ENCODE measurements at places on chromosomes 6 and 20. TPM values are rescaled to one million over a fixed set of nuclear protein-coding genes. Genes with fewer than 3 reads are reported as not detected.
A peak's percentile ranks its signal among the peaks of the same experiment; 100 is the strongest.

REV3L gene
- total RNA-seq, result 20.0 TPM

DDR1 gene
- total RNA-seq, result 178 TPM

WFDC12 gene
- total RNA-seq, result not detected

MAFB gene
- total RNA-seq, result 49.5 TPM

- H3K27me3 ChIP-seq, result no peaks in the 10 kb centered on the region
- no peaks in the 10 kb centered on the region for H3K36me3 ChIP-seq
- H3K4me1 ChIP-seq, result no peaks in the 10 kb centered on the region
- no peak for DNase-seq
- H3K4me3 ChIP-seq, result no peak overlapping the region
Measured at GRCh38 chr6:148203970-148204369, 138.7 kb upstream of the SASH1 start.

DNA sequence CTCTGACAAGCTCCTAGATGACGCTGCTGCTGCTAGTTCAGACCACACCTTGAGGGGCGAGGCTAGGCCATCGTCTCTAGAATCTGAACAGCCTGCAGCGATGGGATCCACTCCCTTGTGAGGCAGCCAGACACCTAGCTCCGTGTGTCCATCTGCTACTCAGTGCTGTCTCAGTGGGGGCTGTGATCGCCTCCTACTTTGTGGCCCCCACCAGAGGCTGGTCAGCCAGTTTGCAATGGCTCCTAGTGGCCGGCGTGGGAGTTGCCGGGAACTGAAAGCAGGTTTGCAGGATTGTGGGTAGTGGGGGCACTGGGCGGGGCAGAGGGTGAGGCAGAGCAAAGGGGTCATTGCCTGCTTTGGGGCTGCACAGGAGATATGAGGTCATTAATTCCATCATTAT, 2.8 kb downstream of the CCN5 start:
- no peaks in the 10 kb centered on the region for H3K36me3 ChIP-seq
- H3K27me3 ChIP-seq, result no peaks in the 10 kb centered on the region
- peaks cover 4% of the 10 kb centered on the region for H3K4me1 ChIP-seq
- no peak overlapping the region for H3K27ac ChIP-seq

DNA sequence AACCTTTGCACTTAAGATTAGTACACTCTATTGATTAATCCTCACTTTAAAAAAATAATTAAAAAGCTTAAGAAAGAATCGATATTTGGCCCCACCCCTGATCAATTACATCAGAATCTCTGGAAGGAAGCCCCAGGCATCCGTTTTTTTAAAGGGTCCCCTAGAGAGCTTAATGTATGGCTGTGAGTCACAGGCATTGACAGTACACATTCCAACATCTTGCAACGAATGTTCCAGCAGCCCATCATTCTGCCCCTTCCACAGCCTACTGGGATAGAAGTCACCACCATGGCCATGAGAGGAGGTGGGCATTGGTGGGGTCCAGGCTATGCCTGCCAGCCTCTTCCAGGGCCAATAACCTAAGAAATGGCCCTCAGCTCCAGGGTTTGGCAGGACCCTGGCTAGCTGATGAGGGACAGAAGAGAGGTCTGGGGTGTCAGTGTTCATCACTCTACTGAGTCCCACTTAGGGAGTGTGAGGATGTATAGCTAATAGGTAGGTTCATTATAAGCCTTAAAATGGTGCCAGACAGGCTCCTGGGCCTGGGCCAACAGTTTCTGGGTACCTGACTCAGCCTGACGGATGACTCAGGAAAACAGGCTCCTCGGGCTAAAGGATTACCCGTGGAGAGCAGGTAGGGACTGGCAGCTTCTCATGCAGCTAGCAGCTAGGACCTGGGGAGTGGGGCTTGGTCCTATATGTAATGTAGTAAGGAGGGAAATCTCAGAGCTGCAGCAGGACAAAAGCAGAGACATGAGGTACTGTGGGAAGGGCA, 40.4 kb downstream of the MDGA1 start:
- H3K4me3 ChIP-seq, result no peak overlapping the region

GRCh38 chr6:65964261-65964660, 257.2 kb upstream of the EYS start:
- no peak overlapping the region for H3K27ac ChIP-seq
- H3K27me3 ChIP-seq, result no peaks in the 10 kb centered on the region
- H3K4me3 ChIP-seq, result no peak overlapping the region
- H3K36me3 ChIP-seq, result no peaks in the 10 kb centered on the region
- H3K4me1 ChIP-seq, result no peaks in the 10 kb centered on the region

DNA sequence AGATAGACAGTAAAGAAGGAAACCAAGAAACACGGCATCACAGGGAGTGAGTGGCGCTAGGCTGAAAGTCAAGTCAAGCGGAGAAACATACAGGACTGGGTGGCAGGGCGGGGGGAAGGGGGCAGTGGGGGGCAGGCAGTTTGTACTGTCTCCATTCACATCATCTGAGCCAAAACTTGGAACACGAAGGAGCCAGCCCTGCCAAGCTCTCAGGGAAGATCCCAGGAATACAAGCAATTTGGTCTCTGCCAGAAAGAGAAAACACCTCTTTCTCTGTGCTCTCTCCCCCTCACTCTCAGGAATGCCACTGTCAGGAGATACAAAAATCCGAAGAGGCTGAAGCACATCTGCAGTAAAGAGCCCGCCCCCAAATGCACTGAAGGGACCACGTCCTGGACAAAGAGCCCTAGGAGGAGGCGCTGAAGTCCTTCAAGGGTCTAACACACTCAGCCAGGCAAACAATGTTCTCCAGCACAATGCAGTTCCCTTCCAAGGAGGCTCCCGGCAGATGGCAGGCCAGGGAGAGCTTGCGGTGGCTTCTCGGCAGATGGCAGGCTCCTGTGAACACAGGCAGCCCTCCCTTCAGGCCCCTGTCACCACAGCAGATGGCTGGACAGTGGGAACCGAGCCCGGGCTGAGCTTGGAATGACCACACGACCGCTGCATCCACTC, 90.0 kb downstream of the ATP9A start:
- DNase-seq, result peak; percentile 29
- peak overlapping the region; percentile 9 for H3K27ac ChIP-seq
- H3K27me3 ChIP-seq, result no peaks in the 10 kb centered on the region
- no peak overlapping the region for H3K4me3 ChIP-seq

DNA sequence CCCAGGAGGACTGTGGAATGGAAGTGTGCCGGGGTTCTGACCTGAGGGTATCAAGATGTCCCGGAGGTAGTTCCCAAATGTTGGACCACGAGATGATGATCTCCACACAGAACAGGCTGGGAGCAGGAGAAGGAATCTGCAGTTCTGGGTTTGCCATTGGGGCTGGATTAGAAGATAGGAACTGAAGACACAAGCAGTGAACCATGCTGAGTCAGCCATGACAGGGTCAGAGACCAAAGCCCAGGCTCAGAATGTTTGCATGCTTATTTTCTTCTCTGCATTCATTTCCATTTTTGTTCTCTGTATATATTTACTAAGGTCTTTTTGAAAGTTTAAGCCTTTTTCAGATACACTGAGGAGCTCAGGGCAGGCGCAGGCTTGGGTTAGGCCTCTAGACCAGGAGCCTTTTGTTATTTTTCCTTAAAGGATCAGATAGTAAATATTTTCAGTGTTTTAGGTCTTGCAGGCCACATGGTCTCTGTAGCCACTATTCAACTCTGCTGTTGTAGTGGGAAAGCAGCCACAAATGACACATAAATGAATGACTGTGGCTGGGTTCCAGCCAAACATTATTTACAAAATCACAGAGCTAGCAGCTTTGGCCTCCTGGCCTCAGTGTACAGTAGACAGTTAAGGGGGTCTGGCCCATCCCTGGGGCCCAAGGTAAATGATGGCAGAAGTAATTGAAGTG, 28.5 kb downstream of the SLC35D3 start:
- no peak overlapping the region for H3K4me3 ChIP-seq
- H3K27me3 ChIP-seq, result no peaks in the 10 kb centered on the region
- no peaks in the 10 kb centered on the region for H3K36me3 ChIP-seq

- H3K27me3 ChIP-seq, result no peaks in the 10 kb centered on the region
- no peaks in the 10 kb centered on the region for H3K4me1 ChIP-seq
- H3K27ac ChIP-seq, result no peak overlapping the region
- H3K36me3 ChIP-seq, result no peaks in the 10 kb centered on the region
- no peak overlapping the region for H3K4me3 ChIP-seq
Measured at GRCh38 chr6:40408786-40409542, 178.2 kb downstream of the LRFN2 start.

DNA sequence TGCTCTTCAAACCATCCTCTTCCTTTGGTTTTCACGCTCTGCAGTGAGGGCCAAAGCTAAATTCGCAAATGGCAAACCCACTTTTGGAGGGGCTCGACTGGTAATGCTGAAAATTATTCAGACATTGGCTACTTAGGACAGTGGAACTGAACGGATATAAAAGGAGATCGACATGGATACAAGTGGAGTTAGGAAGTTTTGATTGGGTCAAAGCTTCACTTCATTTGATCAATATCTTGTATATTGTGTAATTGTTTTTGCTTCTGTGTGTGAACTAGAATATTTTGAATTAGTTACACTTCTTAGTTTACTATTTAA, 1.2 kb downstream of the FAM8A1 start:
- H3K27me3 ChIP-seq, result no peaks in the 10 kb centered on the region
- DNase-seq, result no peak
- H3K27ac ChIP-seq, result peak overlapping the region; percentile 93
- H3K4me1 ChIP-seq, result no peaks in the 10 kb centered on the region
- peak overlapping the region; percentile 80 for H3K4me3 ChIP-seq

DNA sequence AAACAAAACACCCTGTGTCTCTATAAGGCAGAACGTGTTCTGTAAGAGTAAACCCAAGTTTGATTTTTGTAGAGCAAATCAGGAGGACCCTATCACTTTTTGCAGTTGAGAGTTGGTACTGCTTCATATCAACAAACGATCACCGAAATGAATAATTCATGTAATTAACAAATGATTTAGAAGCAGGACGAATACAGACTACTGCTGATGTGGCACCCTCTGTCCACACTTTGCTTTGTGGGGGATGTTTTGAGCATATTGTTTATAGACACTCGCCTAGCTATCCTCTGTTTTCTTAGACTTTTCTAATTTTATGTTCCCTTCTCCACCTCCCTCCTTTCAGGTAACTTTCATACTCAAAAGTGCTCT, 1.5 kb downstream of the CD2AP start:
- no peaks in the 10 kb centered on the region for H3K27me3 ChIP-seq
- H3K36me3 ChIP-seq, result no peaks in the 10 kb centered on the region
- no peak for DNase-seq
- H3K4me1 ChIP-seq, result no peaks in the 10 kb centered on the region

DNA sequence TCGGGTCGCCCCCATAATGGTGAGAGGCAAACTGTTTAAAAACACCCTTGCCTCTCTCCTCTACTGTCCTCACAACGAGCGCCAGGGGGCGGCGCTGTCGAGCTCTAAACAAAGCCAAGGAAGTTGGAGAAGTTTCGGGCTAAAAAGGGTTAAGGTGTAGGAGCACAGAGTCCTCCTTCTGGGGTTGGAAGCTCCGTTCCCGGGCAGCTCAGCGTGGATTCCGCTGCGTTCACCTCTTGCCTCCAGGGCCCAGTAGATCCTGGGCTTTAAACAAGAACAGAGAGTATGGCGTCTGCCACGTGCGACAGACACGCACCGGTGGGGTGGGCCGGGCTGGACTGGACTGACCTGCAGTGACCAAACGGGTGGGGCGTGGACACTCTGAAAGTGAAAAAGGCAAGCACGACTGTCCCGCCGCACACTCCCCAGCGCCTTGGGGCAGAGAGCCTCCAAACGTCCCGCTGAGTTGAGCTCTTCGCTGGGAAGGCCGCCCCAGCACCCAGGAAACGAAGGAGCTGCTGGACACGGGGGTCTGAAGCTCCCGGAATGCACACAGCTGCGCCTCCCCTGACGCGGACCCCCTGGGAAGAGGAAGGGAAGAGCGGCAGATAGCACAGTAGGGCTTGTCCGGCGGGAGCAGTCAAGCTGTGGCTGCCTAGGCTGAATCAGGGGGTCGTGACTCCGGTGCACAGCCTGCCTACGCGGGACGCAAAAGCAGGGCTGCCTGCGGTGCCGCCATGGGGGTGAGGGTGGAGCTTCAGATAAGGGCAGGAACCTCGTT, 1.6 kb upstream of the THBD start:
- DNase-seq, result peak; percentile 52
- peaks cover 7% of the 10 kb centered on the region for H3K27me3 ChIP-seq
- peak overlapping the region; percentile 27 for H3K27ac ChIP-seq
- H3K36me3 ChIP-seq, result no peaks in the 10 kb centered on the region

- no peak overlapping the region for H3K27ac ChIP-seq
- no peaks in the 10 kb centered on the region for H3K36me3 ChIP-seq
- no peak overlapping the region for H3K4me3 ChIP-seq
- no peaks in the 10 kb centered on the region for H3K4me1 ChIP-seq
- DNase-seq, result no peak
Measured at GRCh38 chr6:168711049-168711640, 270.2 kb downstream of the SMOC2 start.

GRCh38 chr6:84222426-84222825, 5.0 kb downstream of the CEP162 start:
- H3K4me3 ChIP-seq, result no peak overlapping the region
- H3K27me3 ChIP-seq, result no peaks in the 10 kb centered on the region
- H3K4me1 ChIP-seq, result no peaks in the 10 kb centered on the region
- no peak overlapping the region for H3K27ac ChIP-seq
- H3K36me3 ChIP-seq, result no peaks in the 10 kb centered on the region
